ENCODE measurements at places on chromosomes 16 and 17. TPM values are rescaled to one million over a fixed set of nuclear protein-coding genes. Genes with fewer than 3 reads are reported as not detected.

GRCh38 chr16:52914428-52914827 is 138.3 kb downstream of the CHD9NB start:
- no peak overlapping the region for H3K27ac ChIP-seq
- no peak for DNase-seq
- H3K36me3 ChIP-seq: no peaks in the 10 kb centered on the region
- no peaks in the 10 kb centered on the region for H3K4me1 ChIP-seq

- H3K27ac ChIP-seq: no peak within 1 kb of the TSS
- H3K27me3 ChIP-seq: peaks cover 71% of the 10 kb centered on the region
- no peak for DNase-seq
- no peak within 1 kb of the TSS for H3K4me3 ChIP-seq
Measured at GRCh38 chr16:799948-800833, at the start of gene GNG13. TSS of gene GNG13 (minus strand) at chr16:800734. CDS start at chr16:799077, 1,657 bp downstream.

DNA sequence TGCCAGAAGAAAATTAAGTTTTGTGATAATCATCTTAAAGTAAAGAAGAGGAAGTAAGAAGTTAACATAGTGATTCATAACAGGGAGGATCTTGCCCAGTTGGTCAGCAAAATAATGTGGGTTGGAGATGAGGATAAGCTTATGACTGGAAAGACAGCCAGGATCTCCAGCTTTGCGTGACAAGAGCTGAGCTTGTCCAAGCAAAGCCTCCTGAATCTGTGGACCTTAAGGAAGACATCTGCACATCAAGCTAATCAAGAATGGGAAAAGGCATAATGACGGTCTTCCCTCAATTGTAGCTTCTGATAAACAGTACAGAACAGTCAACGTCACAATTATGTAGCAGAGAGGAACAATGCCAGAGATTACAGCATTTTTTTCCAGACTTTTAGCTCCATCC is 744.7 kb upstream of the GOT2 start:
- no peak overlapping the region for H3K4me3 ChIP-seq
- no peaks in the 10 kb centered on the region for H3K36me3 ChIP-seq
- no peaks in the 10 kb centered on the region for H3K4me1 ChIP-seq
- no peak for DNase-seq

- H3K27ac ChIP-seq: peak overlapping the region; percentile 95
- no peak for DNase-seq
- H3K27me3 ChIP-seq: peaks cover 17% of the 10 kb centered on the region
- no peak overlapping the region for H3K4me3 ChIP-seq
- peaks cover 6% of the 10 kb centered on the region for H3K36me3 ChIP-seq
Measured at GRCh38 chr17:41530062-41531048, 2.2 kb upstream of the KRT19 start.

DNA sequence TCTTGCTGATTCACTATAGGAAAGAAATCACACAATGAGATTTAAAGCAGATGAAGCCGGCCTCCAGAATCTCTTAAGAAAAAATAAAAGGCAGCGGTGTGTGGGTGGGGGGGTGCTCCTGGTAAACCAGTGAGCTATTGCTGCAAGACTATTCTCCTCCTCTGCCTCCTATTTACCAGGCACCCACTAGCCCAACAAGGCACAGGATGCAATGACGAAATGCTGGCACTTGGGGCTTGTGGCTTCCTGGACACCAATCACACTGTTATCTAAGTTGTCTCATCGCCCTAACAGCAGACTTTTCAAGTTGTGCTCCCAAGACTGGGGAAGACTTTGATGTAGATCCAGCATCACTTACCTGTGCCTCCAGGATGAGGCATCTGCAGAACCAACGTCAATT is 50.2 kb upstream of the NDRG4 start:
- H3K4me1 ChIP-seq: peaks cover 19% of the 10 kb centered on the region
- peaks cover 6% of the 10 kb centered on the region for H3K27me3 ChIP-seq
- no peak overlapping the region for H3K4me3 ChIP-seq
- H3K36me3 ChIP-seq: no peaks in the 10 kb centered on the region

GRCh38 chr17:3189961-3190360 is 7.4 kb upstream of the OR1A2 start:
- no peaks in the 10 kb centered on the region for H3K36me3 ChIP-seq
- DNase-seq: no peak
- H3K27ac ChIP-seq: no peak overlapping the region
- no peaks in the 10 kb centered on the region for H3K27me3 ChIP-seq
- no peak overlapping the region for H3K4me3 ChIP-seq
- no peaks in the 10 kb centered on the region for H3K4me1 ChIP-seq

The SLC5A2 gene
- total RNA-seq: 0.36 TPM

DNA sequence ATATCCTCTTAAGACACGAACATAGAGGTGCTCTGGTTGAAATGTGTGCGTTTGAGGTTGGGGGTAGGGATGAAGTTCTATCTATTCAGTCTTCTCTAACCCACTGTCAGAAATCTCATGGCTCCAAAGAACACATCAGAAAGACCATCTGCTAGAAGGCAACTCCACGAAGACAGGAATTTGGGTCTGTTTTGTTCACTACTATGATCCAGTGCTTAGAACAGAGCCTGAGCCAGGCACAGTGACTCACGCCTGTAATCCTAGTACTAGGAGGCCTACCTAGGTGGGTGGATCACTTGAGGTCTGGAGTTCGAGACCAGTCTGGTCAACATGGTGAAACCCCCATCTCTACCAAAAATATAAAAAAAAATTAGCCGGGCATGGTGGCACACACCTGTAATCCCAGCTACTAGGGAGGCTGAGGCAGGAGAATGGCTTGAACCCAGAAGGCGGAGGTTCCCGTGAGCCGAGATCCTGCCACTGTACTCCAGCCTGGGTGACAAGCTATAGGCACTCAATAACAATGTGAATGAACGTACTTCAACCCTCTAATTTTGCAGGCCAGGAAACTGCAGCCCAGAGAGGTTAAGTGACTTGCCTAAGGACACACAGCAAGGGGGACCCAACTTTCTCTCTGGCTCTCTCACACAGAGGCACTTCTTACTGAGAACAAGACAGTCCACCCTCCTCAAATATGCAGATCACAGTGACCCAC is 2.3 kb downstream of the CASKIN2 start:
- H3K4me1 ChIP-seq: peaks cover 52% of the 10 kb centered on the region
- no peak for DNase-seq
- H3K27me3 ChIP-seq: no peaks in the 10 kb centered on the region
- peak overlapping the region; percentile 39 for H3K27ac ChIP-seq

GRCh38 chr16:88561485-88562359 is 8.5 kb upstream of the ZC3H18 start:
- no peak overlapping the region for H3K4me3 ChIP-seq
- H3K36me3 ChIP-seq: no peaks in the 10 kb centered on the region
- no peak overlapping the region for H3K27ac ChIP-seq
- H3K27me3 ChIP-seq: peaks cover 16% of the 10 kb centered on the region

The C16orf54 gene
- not detected for total RNA-seq

The SLC47A1 gene
- total RNA-seq: 5.5 TPM

Data from mesothelial cell of epicardium (in vitro differentiated cells).